ENCODE measurements at places on chromosomes 12 and 14.

- DNase-seq, result no peak
Observed at GRCh38 chr12:108327621-108328344, 11.3 kb downstream of the CMKLR1 start.

GRCh38 chr12:96399120-96399918 lies 920 bp downstream of the CDK17 start:
- no peak for DNase-seq

DNA sequence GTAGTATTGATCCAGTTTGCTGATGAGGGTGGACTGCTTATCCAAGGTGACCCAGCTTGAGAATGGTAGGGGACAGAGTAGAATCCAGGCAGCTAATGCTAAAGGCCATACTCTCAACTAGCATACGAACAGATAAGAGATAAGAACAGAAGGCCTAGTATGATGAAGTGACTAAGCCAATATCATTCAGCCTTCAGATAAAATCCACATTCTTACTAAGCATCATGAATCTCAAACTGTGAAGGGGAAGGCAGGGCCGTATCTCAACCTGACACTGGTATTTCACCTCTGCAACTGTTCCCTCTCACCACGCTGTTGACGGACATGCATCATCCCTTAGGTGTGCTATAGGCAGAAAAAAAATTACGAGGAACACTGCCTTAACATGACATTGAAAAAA lies 8.1 kb upstream of the CKAP4 start:
- no peak for DNase-seq

DNA sequence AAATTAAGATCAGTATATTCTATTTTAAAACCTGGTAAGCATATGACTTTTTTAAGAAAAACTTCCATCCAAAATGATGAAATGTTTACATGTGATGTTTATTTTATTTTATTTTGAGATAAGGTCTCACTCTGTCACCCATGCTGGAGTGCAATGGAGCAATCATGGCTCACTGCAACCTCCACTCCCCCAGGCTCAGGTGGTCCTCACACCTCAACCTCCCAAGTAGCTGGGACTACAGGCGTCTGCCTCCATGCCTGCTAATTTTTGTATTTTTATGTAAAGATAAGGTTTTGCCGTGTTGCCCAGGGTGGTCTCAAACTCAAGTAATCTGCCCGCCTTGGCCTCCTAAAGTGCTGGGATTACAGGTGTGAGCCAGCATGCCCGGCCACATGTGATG lies 141.8 kb downstream of the ZFP36L1 start:
- DNase-seq, result no peak

DNA sequence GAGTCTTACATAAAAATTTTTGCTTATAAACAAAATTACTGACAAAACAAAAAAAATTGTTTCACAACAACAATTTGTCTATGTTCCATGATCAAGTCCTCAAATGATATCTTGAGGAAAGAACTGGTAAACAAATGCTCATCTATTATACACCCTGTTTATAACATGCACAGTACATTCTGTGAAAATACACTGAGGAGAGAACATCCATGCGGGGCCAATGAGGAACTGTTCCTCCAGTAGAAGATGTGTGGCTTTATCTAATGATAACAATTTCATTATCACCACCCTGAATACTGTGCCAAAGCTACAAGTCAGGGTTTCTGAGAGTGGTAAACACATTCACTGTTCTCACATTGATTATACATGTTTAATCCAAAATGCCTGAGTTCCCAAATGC lies 10.8 kb downstream of the MLH3 start:
- DNase-seq, result no peak

Measured in LNCaP clone FGC (cell line).